ENCODE measurements at places on chromosomes 6 and 20. TPM values are rescaled to one million over a fixed set of nuclear protein-coding genes. Genes with fewer than 3 reads are reported as not detected.

Gene IRF4
- polyA plus RNA-seq, result 0.02 TPM

Gene FAM184A
- 0.43 TPM for polyA plus RNA-seq

Gene TGM3
- polyA plus RNA-seq, result not detected

Gene COL19A1
- not detected for polyA plus RNA-seq

Gene RSPH4A
- 0.18 TPM for polyA plus RNA-seq

Gene HTR1E
- polyA plus RNA-seq, result not detected

Gene NKX2-2
- not detected for polyA plus RNA-seq

Gene SLC35D3
- polyA plus RNA-seq, result not detected

Gene FHL5
- polyA plus RNA-seq, result not detected

Gene VGLL2
- polyA plus RNA-seq, result not detected

Gene MCCD1
- not detected for polyA plus RNA-seq
